Pericardium fibroblast (primary cell): ENCODE measurements at places on chromosomes 11 and 22. TPM values are rescaled to one million over a fixed set of nuclear protein-coding genes. Genes with fewer than 3 reads are reported as not detected.

Gene OR52N2
- not detected in 2 replicates for total RNA-seq

Gene DNAJB7
- not detected in 2 replicates for total RNA-seq

Gene H19
- 18,433 and 25,558 TPM in 2 replicates for total RNA-seq

Gene PRSS23
- total RNA-seq, result 67.6 and 459 TPM in 2 replicates

Gene JOSD1
- total RNA-seq, result 66.0 and 66.5 TPM in 2 replicates

Gene GPHA2
- 0.35 TPM in 1 of 2 replicates, not detected in the other for total RNA-seq

Gene CYTH4
- total RNA-seq, result not detected in 2 replicates

Gene YPEL1
- total RNA-seq, result 0.68 and 1.9 TPM in 2 replicates

Gene UVRAG
- 12.9 and 18.2 TPM in 2 replicates for total RNA-seq

Gene PGA5
- total RNA-seq, result not detected in 2 replicates

Gene TRPC6
- 0.43 and 0.82 TPM in 2 replicates for total RNA-seq

Gene ADAMTS15
- 51.1 and 79.0 TPM in 2 replicates for total RNA-seq

Gene PATE2
- not detected in 2 replicates for total RNA-seq

Gene KRTAP5-4
- not detected in 2 replicates for total RNA-seq

Gene CASP1
- total RNA-seq, result 4.8 and 13.9 TPM in 2 replicates

Gene REXO2
- 188 and 222 TPM in 2 replicates for total RNA-seq

Gene OR5F1
- not detected in 2 replicates for total RNA-seq

Gene MLC1
- total RNA-seq, result 2.5 TPM in 1 of 2 replicates, not detected in the other

Gene P4HA3
- total RNA-seq, result 5.8 and 9.0 TPM in 2 replicates

Gene LRP4
- 5.7 and 10.3 TPM in 2 replicates for total RNA-seq

Gene POLR3H
- total RNA-seq, result 16.7 and 17.9 TPM in 2 replicates

Gene ADM2
- 14.5 and 35.9 TPM in 2 replicates for total RNA-seq

Gene APLNR
- total RNA-seq, result 3.4 TPM in 1 of 2 replicates, not detected in the other

Gene OR10G8
- not detected in 2 replicates for total RNA-seq

Gene PDGFD
- 42.9 and 92.0 TPM in 2 replicates for total RNA-seq

Gene BBOX1
- not detected in 2 replicates for total RNA-seq

Gene NXPE4
- not detected in 2 replicates for total RNA-seq

Gene DDTL
- total RNA-seq, result 1.0 and 1.2 TPM in 2 replicates

Gene YPEL4
- 1.0 and 1.1 TPM in 2 replicates for total RNA-seq

Gene OR52E8
- not detected in 2 replicates for total RNA-seq

Gene CREB3L1
- 55.3 and 60.9 TPM in 2 replicates for total RNA-seq

Gene INPP5J
- 0.12 and 0.17 TPM in 2 replicates for total RNA-seq

Gene ARAP1
- total RNA-seq, result 89.4 and 164 TPM in 2 replicates

Gene OVOL1
- not detected in 2 replicates for total RNA-seq

Gene DGKZ
- total RNA-seq, result 37.0 and 44.6 TPM in 2 replicates

Gene UPB1
- total RNA-seq, result under 0.01 TPM in 1 of 2 replicates, not detected in the other

Gene CYB5R2
- total RNA-seq, result 11.3 and 14.0 TPM in 2 replicates

Gene FXYD2
- total RNA-seq, result not detected in 2 replicates
